Cerebellum (tissue), 4 donors: ENCODE measurements at places on chromosomes 3 and 15.

DNA sequence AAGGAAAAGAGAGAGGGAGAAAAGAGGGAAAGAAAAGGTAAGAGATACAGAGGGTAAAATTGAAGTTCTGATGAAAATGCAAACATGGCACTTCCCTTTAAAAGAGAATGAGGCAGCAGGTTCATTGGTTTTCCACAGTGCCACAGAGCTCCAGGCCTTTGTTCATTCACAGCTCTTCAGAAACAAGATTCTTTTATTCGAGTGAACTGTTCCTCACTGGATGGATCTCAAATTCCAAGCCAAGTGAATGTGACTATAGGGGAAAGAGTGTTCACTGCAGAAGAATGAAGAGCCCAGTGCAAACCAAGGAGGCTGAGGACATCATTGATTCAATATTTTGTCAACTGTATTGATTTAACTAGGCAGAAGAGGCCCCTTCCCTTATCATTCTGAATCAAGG is 280.3 kb upstream of the PROK2 start:
- no peak for DNase-seq

- no peak for DNase-seq
Observed at GRCh38 chr15:60989696-60990095, 239.4 kb downstream of the RORA start.

- no peak for DNase-seq
Observed at GRCh38 chr3:29144361-29144760, 136.5 kb upstream of the RBMS3 start.

DNA sequence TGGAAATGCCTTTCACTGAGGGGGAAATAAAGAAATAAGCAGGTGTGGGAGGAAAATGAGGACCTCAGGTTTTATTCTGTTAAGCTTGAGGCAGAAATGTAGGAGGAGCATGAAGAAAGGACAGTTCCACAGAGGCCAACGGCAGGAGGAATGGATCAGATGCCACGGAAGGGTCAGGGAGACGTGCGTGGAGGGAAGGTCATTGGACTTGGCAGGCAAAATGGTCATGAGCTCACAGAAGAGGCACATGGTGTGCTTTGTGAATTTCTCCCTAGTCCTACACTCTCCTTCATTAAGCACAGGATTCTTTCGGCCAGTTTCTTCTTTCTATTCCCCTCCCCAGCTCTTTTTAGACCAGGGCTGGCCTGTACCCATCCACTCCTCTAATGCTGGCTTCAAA is 32.5 kb upstream of the THSD4 start:
- no peak for DNase-seq

DNA sequence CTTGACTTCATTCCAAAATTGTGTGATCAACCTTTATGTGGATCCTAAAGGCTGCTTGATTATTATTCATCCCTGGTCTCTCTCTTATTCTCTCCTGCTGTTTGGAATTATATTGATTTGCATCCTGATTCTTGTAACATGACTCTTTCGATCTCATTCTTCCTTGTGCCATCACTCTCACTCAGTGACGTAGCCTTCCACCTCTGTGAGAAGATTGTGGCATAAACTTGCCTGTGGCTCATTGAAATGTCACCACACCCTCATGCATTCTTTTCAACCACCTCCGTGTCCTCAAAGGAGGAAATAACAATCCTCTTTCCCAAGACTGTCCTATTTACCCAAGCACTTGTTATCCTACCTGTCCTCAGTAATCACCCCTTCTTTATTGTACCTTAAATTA is 41.3 kb upstream of the GCNT3 start:
- DNase-seq, result no peak

- no peak for DNase-seq
Observed at GRCh38 chr3:94887065-94887464, 824.2 kb downstream of the NSUN3 start.

DNA sequence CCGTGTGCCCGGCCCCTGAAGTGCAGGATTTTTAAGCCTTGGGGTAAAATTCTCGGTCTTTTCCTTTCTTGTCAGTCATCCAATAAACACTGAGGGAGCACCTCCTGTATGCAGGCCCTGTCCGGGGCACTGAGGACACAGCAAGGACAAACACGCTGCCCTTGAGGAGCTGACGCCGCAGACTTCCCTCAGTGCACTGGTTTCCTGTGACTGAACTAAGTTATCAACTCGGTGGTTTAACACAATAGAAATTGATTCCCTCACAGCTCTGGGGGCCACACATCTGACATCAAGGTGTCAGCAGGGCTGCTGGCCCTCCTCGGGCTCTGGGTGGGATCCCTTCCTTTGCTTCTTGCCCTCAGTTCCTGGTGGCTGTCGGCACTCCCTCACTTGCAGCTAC is 65.1 kb downstream of the ZNF445 start:
- no peak for DNase-seq

GRCh38 chr3:33187368-33187634 is 31.3 kb downstream of the SUSD5 start:
- no peak for DNase-seq

DNA sequence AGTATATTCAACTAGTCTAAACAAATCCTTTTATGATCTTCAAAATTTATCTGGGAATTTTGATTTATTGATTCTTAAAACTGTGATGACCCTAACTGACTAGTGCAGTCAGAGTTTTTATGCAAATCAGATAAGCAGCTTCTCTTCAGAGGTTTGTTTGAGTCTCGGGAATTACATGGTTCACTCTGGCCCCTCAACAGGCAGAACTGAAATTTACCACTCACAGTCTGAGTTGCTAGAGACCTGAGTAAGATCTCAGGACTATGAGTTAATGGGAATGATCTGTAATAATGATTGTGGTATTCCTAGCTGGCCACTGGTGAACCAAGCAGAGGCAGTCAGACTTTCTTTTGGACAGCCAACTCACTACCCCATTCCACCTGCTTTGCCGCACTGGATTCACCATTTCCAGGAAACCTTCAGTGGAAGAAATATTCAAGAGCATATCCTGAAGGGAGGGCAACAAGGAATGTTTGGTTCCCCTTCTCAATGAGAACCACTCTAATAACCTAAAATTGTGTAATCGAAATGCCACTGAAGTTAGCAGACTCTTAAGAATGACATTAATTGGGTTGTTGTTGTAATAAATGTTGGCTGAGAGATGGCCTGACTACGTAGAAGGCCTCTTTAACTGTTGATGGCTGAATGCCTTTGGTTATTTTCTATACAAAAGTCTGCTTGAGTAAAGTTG is 11.5 kb upstream of the DNAJC13 start:
- DNase-seq, result no peak
